ENCODE measurements at places on chromosomes 5 and 9. TPM values are rescaled to one million over a fixed set of nuclear protein-coding genes. Genes with fewer than 3 reads are reported as not detected.

- no peak for DNase-seq
These were observed 1867.2 kb upstream of the C9orf72 start for GRCh38 chr9:29440449-29440848.

- no peak for DNase-seq
These were observed 361.9 kb downstream of the ARHGEF28 start for GRCh38 chr5:73987915-73988314.

GRCh38 chr5:109413458-109413857 is 3.7 kb upstream of the PJA2 start:
- no peak for DNase-seq

DNA sequence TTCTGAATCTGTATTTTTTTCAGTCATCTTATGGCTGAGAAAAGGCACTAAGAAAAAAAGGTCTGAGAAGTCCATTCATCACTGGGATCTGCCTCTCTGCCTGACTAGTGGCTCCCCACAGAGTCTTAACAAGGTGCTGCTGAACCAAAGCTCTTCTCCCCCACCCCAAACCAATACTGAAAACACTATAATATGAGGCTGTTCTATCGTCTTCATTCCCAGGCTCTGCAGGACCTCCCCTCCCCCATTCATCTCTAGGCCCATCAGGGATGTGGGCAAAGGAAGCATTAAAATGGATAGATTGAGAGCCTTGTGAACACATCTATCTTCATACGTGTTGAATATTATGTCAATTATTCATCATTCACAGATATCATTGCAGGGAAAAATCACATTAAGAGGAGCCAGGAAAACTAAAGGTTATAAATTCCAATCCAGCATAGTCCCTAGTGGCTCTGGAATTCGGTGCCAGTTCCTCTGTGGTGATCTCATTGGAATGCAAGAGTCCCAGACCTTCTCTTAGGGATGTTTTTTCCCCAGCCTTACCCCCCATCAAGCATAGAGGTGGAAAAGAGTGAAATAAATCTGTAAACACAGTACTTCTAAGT is 44.3 kb upstream of the GPR151 start:
- no peak for DNase-seq

DNA sequence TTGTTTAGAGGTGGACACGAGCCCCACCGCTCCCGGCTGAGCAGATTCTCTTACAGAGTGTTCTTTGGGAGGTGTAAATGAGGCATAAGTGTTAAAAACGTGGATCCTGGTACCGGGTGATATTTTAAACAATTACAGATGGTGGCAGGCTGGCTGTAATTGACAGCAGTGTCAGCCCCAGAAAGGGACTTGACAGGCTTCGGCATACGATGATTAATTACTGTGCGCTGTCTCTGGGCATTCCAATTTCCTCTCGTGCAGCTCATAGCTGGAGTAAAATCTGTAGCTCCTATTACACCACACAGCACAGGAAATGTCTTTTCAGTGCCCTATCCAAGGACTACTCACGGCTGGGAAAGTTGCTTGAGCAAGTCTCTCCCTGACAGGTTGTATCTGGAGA is 305.4 kb upstream of the IRX2 start:
- no peak for DNase-seq

THBS4 gene
- total RNA-seq, result 1.4 TPM

FLT4 gene
- 203 TPM for total RNA-seq

GRCh38 chr9:94916956-94917355 is 190.5 kb downstream of the AOPEP start:
- DNase-seq, result no peak

GRCh38 chr5:14379739-14380497 is 201.7 kb upstream of the OTULINL start:
- no peak for DNase-seq

GRCh38 chr5:166353580-166353979 is 1937.9 kb upstream of the WWC1 start:
- no peak for DNase-seq

- DNase-seq, result no peak
These were observed 354.3 kb upstream of the CDH9 start for GRCh38 chr5:27392716-27393115.

GPR150 gene
- total RNA-seq, result 0.82 TPM

LYRM7 gene
- total RNA-seq, result 4.0 TPM

CARTPT gene
- total RNA-seq, result not detected

HEMGN gene
- total RNA-seq, result not detected

GRCh38 chr5:158154226-158155005 is 295.5 kb upstream of the CLINT1 start:
- no peak for DNase-seq

DNA sequence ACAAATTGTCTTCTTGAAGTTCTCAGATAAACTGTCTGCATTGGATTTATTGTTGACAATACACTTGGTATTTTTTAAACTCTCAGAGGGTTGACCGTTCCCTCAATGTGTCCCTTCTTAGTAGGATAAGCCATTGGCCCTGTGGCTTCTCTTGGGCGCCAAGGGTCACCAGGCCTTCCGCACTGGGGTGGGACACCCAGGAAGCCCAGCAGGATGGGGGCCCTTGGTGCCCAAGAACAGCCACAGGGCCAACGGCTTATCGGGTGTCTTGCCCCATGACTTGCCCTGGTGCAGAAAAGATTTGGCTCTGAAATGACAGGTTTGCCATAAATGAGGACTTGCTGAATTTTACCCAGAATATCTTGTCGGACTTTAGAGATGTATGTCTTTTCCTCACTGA is 375.0 kb downstream of the IRX2 start:
- DNase-seq, result no peak

BNIP1 gene
- 14.8 TPM for total RNA-seq

OXCT1 gene
- total RNA-seq, result 9.0 TPM

GRCh38 chr5:168303393-168304025 is 12.1 kb downstream of the WWC1 start:
- DNase-seq, result no peak

- DNase-seq, result no peak
These were observed 9.6 kb downstream of the ITGA2 start for GRCh38 chr5:52998552-52999313.
